ENCODE measurements at places on chromosomes 4 and X.

DNA sequence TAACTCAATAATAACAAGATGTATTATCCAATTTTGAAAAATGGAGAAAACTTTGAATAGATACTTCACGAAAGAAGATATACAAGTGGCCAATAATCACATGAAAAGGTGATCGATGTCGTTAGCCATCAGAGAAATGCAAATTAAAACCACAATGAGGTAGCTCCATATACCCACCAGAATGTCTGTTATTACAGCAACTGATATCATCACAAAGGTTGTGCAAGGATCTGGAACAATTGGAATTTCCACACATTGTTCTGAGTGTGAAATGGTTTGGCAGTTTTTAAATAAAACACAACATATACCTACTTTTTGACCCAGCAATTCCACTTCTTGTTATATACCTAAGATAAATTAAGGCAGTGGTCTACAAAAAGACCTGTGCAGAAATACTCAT is 71.7 kb downstream of the IRS4 start:
- no peak for DNase-seq

DNA sequence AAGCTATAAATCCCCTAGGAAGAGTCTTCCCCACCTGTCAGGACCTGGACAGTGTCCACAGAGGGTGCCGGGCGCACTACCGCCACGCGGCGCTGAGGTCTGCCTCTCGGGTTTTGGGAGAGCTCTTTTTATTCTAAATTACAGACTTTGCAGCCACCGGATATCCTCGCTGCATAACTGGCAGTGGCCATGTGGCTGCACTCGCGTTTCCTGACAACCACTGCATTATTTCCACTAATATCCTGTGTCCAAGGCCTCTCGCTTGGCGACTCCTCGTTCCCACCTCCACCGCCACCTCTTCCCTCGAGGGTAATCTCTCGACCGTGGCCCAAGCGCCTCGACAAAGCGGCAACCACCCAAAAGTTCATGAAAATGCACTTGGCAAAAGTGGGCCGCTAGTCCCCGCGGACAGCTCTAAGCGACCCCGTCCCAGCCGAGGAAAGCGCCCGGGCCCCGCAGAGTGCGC is 512 bp upstream of the TMEM131L start:
- DNase-seq: no peak

DNA sequence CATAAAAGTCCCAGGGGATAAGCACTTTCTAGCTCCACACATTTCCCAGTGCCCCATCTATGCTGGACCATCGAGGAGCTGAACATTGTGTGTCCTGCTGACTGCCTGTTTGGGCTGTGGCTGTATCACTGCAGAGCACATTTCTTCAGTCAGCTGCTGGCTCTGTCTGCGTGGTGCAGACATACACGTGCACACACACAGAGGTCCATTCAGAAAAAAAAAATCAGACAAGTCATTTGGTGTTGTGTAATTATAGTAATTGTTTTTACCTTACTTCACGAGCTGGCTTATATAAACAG is 1.1 kb upstream of the PDLIM3 start:
- DNase-seq: no peak

- no peak for DNase-seq
These were observed 209.3 kb upstream of the MAOA start for GRCh38 chrX:43446752-43447151.

All from stimulated activated CD8-positive, alpha-beta memory T cell treated with anti-CD3 and anti-CD28 coated beads, Interleukin-7, amount 100 ng/mL, for 1 hour (primary cell).